ENCODE measurements at places on chromosomes 6 and 20.

DNA sequence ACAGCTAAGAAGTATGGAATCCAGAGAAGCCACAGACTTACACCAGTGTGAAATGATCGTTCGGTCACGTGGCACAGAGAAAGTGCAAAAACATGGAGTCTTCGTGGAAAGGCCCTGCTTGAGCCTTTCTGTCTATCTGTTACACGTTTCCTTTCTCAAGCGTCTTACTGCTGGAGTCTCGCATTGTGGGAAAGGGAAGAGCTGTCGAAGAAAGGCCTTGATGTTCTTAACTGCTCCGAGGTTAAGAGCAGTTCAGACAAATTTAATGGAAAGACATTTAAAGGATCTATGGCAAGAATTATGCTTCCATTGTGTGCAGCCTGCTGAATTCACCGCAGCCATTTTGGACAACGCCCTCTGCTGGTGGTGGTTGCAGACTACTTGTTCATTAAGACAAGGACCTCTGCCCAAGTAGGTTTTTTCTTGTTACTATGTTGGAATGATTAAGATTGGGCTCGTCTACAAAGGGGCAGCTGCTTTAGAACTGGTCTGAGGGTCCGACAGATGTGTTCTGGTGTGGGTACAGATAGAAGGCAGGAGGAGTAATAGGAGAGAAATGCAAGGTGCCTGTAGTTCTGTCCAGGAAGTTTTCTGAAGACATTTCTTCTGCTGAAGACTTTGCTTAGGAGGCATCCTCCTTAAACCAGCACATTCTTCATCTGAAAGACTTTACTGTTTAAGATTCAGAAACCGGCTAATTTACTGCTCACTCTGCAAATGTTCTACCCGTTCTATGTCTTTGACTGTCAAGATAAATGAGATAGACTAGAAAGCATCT is 24.7 kb upstream of the CCN6 start:
- peak; percentile 63 for DNase-seq

DNA sequence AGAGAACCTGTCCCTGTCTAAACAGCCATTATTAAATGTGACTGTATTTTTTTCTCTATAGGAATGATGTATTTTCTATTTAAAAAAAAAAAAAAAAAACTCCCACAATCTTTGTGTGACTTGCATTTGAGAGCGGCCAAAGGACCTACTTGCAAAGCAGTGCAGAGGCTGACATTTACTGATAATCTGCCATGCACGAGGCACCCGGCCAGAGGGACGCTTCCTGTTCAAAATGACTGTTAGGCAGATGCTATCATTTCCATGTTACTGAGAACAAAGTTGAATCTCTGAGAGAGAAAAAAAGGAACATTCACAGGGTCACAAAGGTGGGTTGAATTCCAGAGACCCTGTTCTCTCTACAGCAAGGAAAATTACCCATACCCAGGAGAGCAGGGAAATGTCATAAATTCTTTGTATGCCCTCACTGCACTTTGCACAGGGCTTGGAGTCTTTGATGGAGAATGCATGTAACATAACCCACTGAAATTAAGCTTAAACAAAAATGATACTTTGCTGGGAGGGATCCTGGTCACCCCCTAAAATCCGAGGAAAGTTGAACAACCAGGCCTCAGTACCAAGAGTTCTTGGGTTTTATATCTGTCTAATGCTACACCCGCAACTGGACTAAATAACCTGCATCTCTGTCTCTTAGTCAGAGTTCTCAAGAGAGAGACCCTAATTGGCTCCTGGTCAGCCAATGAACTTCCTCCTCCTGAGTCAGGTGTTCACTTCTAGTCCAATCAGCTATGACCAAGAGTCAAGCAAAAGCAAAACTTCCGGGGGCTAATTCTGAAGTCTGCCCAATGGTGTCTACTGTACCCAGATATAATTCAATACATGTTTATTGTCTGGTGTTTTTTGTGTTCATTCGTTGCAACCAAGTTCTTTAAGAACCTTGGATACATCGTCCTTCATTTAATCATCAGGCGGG is 61.2 kb downstream of the GCLC start:
- no peak for DNase-seq

GRCh38 chr20:13455713-13456112 is 183.0 kb downstream of the TASP1 start:
- DNase-seq = no peak

DNA sequence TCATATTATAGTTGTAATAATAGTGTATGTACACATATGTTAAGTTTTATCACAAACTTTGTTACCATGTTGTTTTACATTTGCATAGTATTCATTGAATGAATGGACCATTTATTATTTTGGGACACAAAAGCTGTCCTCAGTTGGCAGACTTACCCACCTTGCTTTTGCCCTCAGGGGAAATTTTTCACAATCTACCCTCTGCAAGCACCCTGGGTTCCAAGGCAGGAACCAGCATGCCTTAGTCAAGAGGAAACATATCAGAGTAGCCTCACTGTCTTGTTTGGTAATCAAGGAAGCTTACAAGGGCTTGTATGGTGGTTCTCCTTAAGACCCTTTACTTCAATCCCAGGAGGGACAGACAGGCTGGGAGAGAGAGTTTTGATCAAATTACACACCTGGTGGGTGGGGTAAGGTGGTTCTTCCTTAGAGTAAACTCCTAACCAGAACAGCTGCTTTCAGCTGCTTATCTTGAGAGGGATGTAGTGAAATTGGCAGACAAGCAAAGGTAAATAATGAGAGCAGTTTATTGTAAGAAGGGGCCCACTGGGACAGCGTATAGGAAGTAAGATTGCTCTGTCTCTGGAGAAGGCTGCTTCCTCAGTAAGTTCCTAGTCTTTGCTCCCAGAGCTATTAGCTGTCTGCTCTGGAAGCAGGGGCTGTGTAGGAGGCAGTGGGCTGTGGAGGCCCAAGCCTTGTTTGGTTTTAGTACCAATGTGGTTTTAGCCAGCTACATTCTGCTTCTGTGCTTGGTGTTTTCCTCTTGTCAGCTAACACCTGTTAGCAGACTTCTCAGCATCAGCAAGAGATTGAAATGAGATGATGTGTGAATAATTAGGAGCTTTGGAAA is 31.1 kb downstream of the BRPF3 start:
- no peak for DNase-seq

DNA sequence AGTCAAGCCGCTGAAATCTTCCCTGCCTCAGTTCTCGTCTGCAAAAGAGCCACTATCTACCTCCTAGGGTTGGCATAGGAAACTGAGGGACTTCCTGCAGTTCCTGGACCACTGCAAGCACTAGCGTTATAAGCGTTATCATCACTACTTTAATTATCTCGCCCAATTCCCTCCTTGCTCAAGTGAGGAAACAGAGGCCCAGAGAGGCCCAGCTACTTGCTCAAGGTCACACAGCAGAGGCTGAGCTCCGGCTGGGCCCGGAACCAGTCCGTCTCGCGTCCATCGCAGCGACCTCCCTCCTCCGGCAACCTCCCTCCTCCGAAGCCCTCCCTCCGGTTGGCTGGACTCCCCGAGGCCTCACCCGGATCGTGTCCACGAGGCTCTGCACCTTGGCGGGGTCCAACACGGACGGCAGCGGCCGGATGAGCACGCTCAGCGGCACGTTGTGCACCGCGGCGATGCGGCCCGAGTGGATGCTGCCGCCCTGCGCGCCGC is 338 bp downstream of the SRXN1 start:
- DNase-seq = peak; percentile 7

- no peak for DNase-seq
Measured at GRCh38 chr20:34311118-34312023, 8.2 kb upstream of the AHCY start.

DNA sequence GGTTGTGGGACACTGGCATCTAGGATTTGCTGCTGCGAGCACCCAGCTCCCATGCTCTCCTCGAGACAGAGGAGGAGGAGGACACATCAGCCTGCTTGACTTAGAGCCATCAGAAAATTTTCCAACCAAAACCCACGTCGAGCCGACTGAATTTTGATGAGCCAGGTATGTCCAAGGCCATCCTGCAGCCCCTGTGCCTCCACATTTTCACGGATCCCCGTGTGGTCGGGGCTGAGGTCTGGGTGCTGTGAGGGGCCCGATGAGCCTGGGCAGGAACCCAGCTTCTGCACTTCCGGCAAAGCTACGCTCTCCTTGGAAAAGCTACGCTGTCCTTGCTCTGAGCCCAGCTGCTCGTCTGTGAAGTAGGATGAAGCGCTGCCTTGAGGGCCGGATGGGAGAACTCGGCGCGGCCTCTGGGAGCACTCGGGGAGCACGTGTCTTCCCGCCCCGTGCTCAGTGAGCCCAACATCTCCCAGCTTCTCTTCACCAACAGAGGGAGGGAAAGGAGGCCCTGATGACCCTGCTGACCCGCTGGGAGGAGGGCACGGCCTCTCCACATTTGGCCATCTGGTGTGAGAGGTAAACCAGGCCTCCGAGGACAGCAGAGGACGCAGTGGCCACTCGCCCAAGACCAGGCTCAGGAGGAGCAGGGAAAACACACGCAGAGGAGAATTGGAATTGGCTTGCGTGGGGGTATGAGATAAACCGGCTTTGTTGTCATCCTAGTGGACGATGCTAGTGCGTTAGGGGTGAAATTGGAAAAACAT is 33.9 kb downstream of the PSMG4 start:
- no peak for DNase-seq

GRCh38 chr20:31934968-31935764 is 16.7 kb downstream of the PDRG1 start:
- DNase-seq = no peak

- no peak for DNase-seq
Measured at GRCh38 chr6:87104667-87105066, 9.8 kb upstream of the CGA start.

GRCh38 chr6:136324686-136325380 is 35.2 kb upstream of the BCLAF1 start:
- DNase-seq = no peak

GRCh38 chr6:134235937-134236751 is 81.8 kb downstream of the SGK1 start:
- DNase-seq = peak; percentile 34

- DNase-seq = no peak
Measured at GRCh38 chr20:50252701-50253100, 62.1 kb downstream of the CEBPB start.

- no peak for DNase-seq
Measured at GRCh38 chr6:157169656-157170055, 153.7 kb downstream of the TMEM242 start.

DNA sequence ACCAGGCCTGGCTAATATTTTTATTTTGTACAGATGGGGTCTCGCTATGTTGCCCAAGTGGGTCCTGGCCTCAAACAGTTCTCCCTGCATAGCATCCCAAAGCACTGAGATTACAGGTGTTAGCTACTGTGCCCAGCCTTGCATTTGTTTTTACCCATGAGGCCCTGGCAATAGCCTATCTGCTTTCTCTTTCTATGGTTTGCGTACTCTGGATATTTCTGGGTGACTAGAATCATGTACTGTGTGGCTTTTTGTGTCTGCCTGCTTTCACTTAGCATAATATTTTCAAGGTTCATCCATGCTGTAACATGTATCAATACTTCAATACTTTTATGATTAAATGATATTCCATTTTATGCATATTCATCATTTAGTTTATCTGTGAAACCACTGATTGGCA is 451.7 kb downstream of the GRIK2 start:
- no peak for DNase-seq

- no peak for DNase-seq
Measured at GRCh38 chr6:37479266-37479854, 20.3 kb downstream of the CCDC167 start.

- no peak for DNase-seq
Measured at GRCh38 chr6:119757467-119757866, 407.9 kb upstream of the MAN1A1 start.

GRCh38 chr6:142183351-142183750 is 36.3 kb downstream of the VTA1 start:
- DNase-seq = no peak

- no peak for DNase-seq
Measured at GRCh38 chr6:97909380-97909779, 626.4 kb upstream of the MMS22L start.

DNA sequence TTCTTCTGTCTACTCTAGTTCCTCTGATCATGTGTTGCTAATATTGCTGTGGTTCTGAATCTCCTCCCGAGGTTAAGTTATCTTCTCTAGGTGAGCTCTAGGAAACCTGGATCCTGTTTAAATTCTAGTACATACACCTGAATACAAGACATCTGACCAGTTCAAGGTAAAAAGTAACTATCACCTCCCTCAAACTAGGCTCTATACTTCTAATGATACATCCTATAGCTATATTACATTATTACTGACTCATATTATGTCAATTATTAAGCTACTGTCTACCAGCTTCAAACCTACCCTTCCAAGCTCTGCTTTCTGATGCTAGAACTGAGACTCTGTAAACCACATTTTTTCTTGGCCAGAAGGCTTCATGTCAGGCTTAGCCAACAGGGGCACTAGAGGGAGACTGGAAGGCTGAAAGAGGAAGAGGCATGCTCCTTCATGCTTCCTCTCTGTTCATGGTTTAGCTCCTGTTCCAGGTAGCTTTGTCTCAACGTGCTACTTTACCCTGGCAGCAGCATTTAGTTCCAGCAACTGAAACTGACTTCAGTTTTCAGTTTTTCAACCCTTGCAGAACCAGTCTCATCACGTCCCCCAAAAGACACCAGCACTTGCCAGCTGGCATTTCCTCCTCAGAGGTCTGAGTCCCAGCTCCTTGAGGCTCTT is 148.4 kb upstream of the TOP1 start:
- no peak for DNase-seq

DNA sequence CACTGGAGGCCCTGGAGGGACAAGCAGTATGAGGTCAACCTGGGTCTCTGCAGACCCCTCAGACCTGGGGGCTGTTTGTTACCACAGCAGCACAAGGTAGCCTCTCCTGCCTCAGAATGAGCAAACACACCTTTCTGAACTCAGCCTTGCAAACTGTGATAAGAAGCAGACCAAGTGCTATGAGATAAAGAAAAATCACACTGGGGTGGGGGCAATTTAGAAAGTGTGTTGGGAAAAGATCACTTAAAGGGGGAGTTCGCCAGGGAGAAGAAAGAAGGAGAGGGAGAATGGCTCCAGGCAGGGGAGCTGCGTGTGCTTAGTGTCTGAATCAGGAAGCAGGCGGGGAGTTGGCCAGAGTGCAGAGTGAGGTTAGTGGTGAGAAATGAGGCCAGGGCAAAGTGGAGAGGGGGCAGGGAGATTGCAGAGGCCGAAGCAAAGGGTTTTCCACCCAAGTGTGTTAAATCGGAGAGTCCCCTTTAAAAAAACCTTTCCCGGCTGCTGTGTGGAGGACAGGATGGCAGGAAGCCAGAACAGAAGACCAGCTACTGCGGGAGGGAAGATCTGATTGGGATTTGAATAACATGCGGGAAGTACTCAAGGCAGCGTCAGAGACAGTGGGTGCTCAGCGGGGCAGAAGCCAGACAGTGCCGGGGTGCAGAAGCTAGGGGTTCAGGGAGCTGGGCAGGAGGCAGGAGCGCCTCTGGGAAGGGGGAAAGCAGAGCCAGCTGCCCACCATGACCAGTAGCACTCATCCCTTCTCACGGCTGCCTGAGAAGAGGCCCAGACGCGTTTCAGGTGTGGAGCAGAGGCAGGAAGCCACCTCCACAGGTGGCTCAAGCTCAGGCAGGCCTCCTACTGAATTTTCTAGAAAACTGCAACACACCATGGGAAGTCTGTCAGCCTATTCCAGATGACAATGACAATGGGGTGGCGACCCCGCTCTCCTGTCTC is 9.0 kb downstream of the ADA start:
- DNase-seq = peak; percentile 48

- DNase-seq = no peak
Measured at GRCh38 chr6:136782021-136782770, 10.1 kb downstream of the MAP3K5 start.

- DNase-seq = no peak
Measured at GRCh38 chr20:50655311-50655880, 35.9 kb downstream of the RIPOR3 start.

All from CD4-positive, alpha-beta T cell treated with Interleukin-1 beta for 1 hour (primary cell).